ENCODE measurements at places on chromosomes 2 and 18.

- DNase-seq, result no peak
These were observed 79.1 kb upstream of the EPB41L3 start for GRCh38 chr18:5622905-5623304.

- no peak for DNase-seq
These were observed 38.3 kb downstream of the XRCC5 start for GRCh38 chr2:216147172-216148131.

DNA sequence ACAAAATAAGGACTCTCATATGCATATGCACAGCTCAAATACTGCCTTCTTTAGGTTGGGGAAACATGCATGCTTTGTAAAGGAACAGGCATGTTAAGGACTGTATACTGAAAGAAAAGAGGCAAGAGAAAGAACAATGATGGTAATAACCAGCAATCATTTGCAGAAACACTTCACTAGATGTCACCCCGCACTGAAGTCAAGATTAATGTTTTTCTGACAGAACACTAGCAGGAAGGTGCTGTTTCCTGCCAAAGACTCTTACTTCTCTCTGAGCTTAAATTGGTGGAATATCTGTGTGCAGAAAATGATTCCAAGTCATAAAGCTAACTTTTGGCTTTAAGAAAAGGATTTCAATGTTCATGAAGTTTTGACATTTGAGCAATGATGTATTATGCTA is 19.3 kb upstream of the CSRNP3 start:
- no peak for DNase-seq

DNA sequence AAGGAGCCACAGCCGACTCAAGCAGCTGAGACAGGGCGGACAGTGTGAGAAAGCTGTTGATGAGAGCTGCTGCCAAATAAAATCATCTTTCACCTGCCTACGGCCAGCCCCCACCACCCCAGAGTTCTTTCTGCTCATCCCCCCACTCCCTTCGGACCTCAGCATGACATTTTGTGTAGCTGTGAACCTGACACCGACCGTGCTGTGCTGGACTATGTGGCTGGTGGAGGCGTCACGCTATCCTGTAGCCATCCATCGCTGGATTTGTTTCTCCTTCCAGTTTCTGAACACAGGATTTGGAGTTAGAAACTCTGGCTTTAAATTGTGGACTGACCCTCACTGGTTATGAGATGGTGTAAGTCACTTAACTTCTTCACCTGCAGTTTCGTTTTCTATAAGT is 317.3 kb downstream of the DCDC2C start:
- DNase-seq, result no peak

DNA sequence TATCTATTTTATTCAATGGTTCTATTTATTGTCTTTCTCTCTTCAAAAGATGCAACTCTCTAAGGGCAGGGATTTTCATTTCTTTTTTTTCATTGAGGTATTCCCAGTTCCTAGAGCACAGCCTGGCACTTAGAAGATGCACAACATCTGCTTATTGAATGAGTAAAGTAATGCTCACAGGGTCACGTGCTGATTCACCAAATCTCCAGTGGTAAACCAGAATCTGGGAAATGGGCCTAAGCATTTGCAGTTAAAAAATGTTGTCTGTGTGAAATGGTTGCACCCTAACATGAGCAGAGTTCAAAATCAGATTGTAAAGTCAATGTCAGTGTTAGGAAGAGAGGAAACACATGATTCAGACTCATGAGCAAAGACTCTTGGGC is 15.8 kb downstream of the SLC8A1 start:
- DNase-seq, result no peak

GRCh38 chr2:132701810-132702209 is 31.8 kb upstream of the LYPD1 start:
- DNase-seq, result no peak

GRCh38 chr2:132417430-132418035 is 928 bp downstream of the GPR39 start:
- DNase-seq, result no peak

- DNase-seq, result no peak
These were observed 29.6 kb downstream of the MRPS5 start for GRCh38 chr2:95091885-95092555.

DNA sequence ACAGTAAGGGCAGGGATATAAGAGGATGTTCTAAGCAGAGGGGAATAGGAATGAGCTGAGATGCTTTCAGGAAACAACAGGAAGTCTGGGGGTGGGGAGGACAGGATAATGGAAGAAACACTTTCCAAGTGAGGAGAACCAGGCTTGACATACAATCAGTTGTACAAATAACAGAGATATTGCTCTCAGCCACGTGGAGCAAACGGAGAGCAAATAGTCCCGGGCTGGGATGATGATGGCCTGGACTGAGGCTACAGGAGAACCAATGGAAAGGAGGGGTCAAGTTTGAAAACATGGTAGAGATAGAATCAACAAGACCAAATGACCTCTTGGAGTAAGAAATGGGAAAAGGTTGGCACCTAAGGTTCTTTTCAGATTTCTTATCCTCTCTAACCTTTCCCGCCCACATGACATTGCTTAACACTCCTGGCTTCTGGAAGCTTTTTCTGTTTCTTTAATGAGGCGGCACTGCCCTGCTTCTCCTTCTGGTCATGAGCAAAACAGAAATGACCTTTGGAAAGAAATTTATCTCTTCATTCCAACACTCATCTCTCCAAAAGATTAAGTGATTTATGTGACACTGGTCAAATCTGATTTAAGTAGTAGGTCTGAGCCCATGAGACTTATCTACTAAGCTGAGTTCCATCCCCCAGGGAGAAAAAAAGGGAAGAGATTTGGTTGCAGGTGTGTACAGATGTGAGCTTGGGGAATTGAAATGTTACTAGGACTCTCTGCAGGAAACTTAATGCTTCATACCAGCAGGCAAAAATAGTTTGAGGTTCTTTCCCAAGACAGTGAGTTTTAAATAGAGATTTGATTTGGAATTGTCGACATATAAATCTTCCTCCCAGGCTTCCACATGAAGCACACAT is 442.9 kb upstream of the HNRNPA3 start:
- no peak for DNase-seq

DNA sequence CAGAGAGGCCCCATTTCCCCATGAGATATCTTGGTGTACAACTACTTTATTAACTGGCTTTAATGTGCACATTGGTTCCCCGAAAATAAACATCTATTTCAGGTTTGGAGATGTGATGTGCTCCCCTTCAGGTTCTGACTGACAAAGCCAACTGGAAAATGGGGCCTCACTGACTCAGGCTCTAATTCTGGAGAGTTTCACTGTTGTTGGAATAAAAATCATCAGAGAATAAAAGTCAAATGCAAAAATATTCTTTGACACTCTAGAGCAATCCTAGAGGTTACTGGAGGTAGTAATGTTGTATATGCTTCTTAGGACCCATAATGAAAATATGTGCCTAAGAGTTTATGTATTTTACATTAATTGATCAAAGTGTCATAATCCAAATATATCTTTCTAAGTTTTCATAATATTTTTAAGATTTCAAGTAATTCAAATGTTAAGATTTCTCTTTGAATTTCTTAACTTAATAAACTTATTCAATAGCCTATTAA is 189.9 kb upstream of the COL3A1 start:
- DNase-seq, result no peak

- DNase-seq, result no peak
These were observed 1287.6 kb upstream of the ZEB2 start for GRCh38 chr2:145807554-145807953.

DNA sequence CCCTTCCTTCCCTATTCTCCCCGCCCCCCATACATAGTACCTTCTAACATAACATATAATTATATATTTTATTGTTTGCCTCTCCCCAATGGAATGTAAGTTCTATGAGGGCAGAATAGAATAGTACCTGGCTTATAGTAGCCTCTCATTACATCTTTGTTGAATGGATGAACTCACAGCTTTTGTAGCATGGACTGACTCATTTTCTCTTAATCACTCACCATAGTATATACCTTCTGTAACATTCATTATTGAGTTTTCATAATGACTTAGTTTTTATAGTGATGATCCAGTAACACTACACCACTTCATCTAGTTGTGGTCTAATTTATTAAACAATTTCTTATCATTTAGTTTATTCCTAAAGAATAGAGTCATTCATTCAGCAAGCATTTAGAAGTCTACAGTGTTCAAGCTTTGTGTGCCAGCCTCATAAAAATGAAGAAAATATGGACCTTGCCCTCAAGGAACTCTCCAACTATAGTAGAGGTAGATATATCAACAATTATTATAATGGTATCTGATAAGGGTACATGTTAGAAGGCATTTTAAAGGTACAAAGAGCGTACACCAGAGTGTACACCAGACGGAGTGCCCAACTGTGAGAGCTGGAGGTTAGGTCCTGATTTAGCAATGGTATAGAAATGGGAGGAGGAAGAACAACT is 31.1 kb downstream of the NCOA1 start:
- DNase-seq, result no peak

- DNase-seq, result peak; percentile 54
These were observed 86.9 kb downstream of the LIMS1 start for GRCh38 chr2:108621087-108621559.

DNA sequence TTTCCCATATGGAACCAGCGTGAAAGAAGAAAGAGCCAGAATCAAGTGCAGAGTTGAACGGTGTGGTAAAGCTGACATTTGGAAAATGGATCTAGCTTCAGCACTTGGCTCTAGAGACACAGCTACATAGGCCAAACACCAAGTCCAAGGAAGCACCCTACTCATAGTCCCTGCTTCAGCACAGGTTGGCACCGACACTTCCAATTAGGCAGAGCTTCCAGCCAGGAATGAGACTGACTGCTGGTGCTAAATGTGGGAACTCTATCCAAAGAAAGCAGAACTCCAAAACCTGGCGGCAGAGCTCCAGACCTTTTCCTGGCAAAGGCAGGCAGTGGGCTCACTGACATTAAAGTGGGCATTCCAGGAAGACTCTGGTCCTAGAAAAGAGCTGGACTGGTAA is 125.4 kb upstream of the CTNNA2 start:
- DNase-seq, result no peak

DNA sequence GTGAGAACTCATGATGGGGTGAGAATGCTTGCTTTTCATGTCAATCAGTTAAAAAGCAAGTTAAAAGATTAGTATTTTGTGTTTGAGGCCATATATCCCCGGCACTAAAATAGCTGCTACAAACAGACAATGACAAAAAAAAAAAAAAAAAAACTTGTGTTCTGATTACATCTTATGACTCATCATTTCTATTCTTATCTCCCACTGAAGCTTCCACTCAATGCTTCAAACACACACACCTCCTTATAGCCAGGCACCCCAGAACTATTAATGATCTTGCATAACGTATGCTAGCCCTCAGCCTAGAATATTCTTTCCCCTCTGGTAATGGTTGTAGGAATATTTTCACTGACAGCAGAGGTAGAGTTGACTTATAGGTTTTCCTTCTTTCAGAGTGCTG is 778.3 kb downstream of the TRIB2 start:
- DNase-seq, result no peak

DNA sequence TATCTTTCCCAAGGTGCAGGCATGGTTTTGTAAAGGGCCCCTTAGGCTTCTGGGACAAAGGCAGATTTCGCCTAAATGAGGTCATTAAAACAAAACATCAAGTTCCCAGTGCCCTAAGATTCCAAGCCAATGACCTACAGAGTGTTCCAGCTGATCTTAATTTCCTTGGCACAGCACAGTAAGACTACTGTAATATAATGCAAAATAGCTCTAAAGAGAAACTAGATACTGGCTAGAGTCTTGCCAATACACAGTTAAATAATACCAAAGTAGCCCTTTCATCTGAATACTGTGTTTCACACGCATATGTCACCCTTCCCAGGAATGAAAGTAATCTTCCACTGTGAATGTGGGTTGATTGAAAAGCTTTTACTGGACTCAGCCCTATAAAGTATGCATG is 14.7 kb downstream of the GRB14 start:
- DNase-seq, result no peak

DNA sequence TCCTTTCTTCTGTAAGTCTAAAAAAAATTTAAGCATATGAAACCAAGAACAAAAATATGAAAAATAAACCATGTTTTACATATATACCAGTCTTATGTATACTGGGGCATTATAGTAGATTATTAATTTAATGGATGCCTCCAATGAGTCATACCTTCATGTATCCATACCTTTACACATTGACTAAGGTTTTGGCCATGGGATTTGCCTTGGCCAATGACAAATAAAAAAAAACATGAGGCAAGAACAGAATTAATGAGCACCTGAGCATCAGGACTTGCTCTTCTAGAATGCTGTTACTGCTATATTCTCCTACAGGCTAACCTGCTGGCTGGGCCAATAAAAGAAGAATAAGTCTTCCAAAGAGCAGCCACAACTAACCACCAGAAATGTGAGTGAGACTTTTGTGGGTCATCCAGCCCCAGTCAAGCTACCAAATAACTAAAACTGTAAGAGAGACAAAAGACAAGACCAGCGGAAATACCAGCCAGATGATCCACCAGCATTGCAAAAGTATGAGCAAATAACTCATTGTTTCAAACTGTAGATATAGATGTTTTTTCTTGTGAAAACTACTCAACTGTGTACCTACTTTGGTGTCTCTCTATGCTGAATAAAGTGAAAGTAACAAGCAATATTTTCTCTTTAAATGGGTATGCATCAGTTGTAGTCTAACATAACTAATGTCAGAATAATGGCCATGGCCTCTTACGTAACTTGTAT is 749.6 kb upstream of the VRK2 start:
- DNase-seq, result no peak

- no peak for DNase-seq
These were observed 10.0 kb downstream of the KLF7 start for GRCh38 chr2:207155516-207156444.

- no peak for DNase-seq
These were observed 108.1 kb upstream of the CELF4 start for GRCh38 chr18:37673671-37674070.

DNA sequence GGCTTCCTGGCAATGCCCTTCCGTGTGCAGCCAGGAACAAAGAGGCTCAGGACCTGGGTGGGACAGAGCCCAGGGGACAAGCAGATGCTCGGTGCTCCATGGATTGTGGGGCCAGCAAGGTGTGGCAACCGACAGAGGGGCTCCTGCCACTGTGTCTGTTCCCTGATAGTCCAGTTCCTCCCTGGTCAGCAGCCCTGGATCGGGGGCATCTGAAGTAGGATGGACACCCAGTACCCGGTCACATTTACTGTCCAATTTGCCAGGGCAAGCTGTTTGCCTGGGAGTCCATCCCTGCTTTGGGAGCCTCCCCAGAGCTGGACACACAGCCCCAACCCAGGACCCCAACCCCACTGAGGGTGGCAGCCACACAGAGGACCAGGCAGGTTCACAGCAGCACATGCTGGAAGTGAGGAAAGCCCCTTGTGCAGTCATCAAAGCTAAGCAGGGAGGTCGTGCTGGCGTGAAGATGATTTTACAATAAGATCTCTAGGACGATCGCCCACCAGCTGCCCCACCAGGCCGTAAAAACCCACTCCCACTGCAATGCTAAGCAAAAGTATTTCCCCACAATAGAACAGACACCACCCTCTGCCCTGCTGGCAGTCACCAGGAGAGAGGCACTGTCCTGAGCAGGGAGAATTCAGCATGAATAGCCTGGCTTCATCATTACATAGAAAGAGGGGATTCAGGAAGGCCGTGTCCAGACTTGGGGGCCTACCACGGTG is 141.7 kb downstream of the NDUFA10 start:
- DNase-seq, result no peak
